ENCODE measurements at places on chromosomes 5 and 9. TPM values are rescaled to one million over a fixed set of nuclear protein-coding genes. Genes with fewer than 3 reads are reported as not detected.

DNA sequence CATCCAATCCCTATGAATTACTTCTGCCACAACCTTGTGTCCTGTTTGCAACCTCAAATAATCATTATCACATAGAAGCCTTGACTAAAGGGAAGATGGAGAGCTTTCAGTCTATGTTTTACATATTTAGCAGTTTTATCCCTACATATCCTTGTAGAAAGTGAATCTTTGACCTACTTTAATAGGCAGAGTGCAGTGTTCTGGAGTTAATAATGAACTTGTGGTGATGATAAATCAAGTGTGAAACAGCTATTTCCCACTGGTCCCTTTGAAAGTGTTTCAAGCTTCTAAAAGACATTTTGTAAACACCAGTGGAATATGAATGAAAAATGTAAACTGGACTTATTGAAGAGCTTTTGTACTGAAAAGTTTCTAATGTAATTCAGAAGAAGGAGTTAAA lies 406.7 kb downstream of the GABRG2 start:
- H3K36me3 ChIP-seq: no peaks in the 10 kb centered on the region
- H3K4me1 ChIP-seq: no peaks in the 10 kb centered on the region

Gene THBS4
- 0.55 TPM for total RNA-seq

- no peak for DNase-seq
- H3K27ac ChIP-seq: no peak overlapping the region
- no peak overlapping the region for H3K4me3 ChIP-seq
- no peaks in the 10 kb centered on the region for H3K36me3 ChIP-seq
These were observed 64.9 kb downstream of the SEMA4D start for GRCh38 chr9:89432986-89433530.

DNA sequence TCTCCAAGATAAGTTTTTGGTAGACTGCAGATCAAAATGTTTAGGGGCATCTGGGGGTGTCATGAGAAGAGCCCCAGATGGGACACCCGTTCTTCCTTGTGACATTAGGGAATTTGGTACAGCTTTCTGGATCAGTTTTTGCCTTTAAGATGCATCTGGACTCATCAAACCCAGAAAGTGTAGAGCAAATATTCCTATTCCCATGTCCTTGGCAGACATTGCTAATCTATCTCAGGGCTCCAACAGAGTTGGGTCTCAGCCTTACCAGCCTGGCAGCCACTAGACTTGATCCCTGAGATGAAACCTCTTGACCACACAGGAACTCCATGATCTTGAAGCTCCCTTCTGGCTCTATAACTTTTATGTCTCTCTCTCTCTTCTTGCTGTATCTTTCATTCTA lies 35.6 kb downstream of the ERGIC1 start:
- H3K27ac ChIP-seq: peak overlapping the region; percentile 95
- no peak overlapping the region for H3K4me3 ChIP-seq
- no peaks in the 10 kb centered on the region for H3K27me3 ChIP-seq
- DNase-seq: no peak

GRCh38 chr9:94656200-94656599 lies 16.9 kb upstream of the FBP1 start:
- H3K27me3 ChIP-seq: peaks cover 7% of the 10 kb centered on the region
- no peaks in the 10 kb centered on the region for H3K36me3 ChIP-seq
- DNase-seq: no peak
- no peaks in the 10 kb centered on the region for H3K4me1 ChIP-seq
- no peak overlapping the region for H3K27ac ChIP-seq

Gene DAB2
- 84.5 TPM for total RNA-seq

Gene NXNL2
- total RNA-seq: 1.6 TPM

GRCh38 chr5:61771808-61772207 lies 439.8 kb downstream of the ZSWIM6 start:
- DNase-seq: no peak
- H3K27me3 ChIP-seq: peaks cover 12% of the 10 kb centered on the region
- H3K4me1 ChIP-seq: no peaks in the 10 kb centered on the region
- no peaks in the 10 kb centered on the region for H3K36me3 ChIP-seq
- H3K27ac ChIP-seq: no peak overlapping the region

DNA sequence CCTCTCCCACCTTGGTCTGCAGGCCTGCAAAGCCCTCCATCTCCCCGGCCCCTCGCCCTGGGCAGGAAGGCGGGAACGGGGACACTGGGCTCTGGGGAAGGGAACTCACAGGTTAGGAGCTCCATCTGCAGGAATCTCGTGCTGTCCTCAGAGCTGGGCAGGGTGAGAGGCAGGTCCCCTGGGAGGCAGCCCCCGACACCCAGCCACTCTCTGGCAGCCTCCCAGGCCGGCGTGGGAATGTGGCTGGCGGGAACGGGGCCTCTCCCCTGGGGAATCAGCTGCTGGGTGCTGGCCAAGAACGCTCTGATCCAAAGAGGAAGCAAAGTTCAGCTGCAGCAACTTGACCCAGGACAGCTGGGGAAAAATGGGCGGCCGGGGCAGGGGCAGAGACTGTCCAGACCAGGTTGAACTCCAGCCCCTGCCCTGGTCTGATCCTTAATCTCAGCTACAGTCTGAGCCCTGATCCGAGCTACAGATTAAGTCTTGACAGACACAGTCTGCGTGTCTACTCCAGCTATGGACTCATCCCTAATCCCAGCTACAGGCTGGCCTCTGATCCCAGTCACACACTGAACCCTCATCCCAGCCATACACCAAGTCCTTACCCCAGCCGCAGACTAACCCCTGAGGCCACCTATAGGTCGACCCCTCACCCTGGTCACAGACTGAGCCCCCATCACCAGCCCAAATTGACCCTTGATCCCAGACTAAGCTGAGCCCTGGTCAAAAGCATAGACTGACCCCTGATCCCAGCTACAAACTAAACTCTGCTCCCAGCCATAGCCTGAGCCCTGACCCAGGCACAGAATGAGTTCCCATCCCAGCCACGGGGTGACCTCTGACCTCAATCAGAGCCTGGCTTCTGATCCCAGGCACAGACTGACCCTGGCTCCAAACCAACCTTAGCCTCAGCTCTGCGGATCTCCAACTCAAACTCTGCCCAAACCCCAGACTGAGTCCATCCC lies 37.3 kb upstream of the EGFL7 start:
- no peak overlapping the region for H3K27ac ChIP-seq
- no peaks in the 10 kb centered on the region for H3K36me3 ChIP-seq
- H3K4me1 ChIP-seq: peaks cover 7% of the 10 kb centered on the region
- peak; percentile 25 for DNase-seq
- H3K27me3 ChIP-seq: no peaks in the 10 kb centered on the region

- H3K4me1 ChIP-seq: no peaks in the 10 kb centered on the region
- no peak overlapping the region for H3K4me3 ChIP-seq
- no peak overlapping the region for H3K27ac ChIP-seq
- peak; percentile 25 for DNase-seq
- no peaks in the 10 kb centered on the region for H3K36me3 ChIP-seq
- H3K27me3 ChIP-seq: no peaks in the 10 kb centered on the region
These were observed 1539.0 kb upstream of the NUDT12 start for GRCh38 chr5:105101577-105101976.

All from astrocyte (in vitro differentiated cells and primary cell).